Skin of body (tissue), 3 donors: ENCODE measurements at places on chromosomes 5 and 9. TPM values are rescaled to one million over a fixed set of nuclear protein-coding genes. Genes with fewer than 3 reads are reported as not detected.

COX7C gene
- 252 TPM for total RNA-seq

APBA1 gene
- 7.7 TPM for total RNA-seq

WNT8A gene
- not detected for total RNA-seq

BARX1 gene
- not detected for total RNA-seq

OTP gene
- not detected for total RNA-seq

FBP1 gene
- 5.1 TPM for total RNA-seq

F12 gene
- 1.3 TPM for total RNA-seq

RMI1 gene
- total RNA-seq: 9.4 TPM

WDR38 gene
- not detected for total RNA-seq

OLFML2A gene
- total RNA-seq: 49.1 TPM

SPAAR gene
- 0.79 TPM for total RNA-seq

PITX1 gene
- total RNA-seq: 1.1 TPM

PFN3 gene
- total RNA-seq: not detected

TAF11L7 gene
- not detected for total RNA-seq

SLC6A18 gene
- not detected for total RNA-seq

TRAF2 gene
- total RNA-seq: 7.8 TPM

DAB2 gene
- 103 TPM for total RNA-seq
